ENCODE measurements at places on chromosomes 4 and X. TPM values are rescaled to one million over a fixed set of nuclear protein-coding genes. Genes with fewer than 3 reads are reported as not detected.

MXD4 gene
- 94.1 TPM for total RNA-seq

COL4A5 gene
- total RNA-seq = 48.0 TPM

GABRE gene
- total RNA-seq = 8.4 TPM

P2RY10 gene
- total RNA-seq = not detected

SERPINA7 gene
- not detected for total RNA-seq

ATOH1 gene
- not detected for total RNA-seq

DNASE1L1 gene
- total RNA-seq = 105 TPM
